Activated CD4-positive, alpha-beta T cell treated with anti-CD3 and anti-CD28 coated beads, Interleukin-10, Interleukin-2, amounts not matched to agents 100 ng/mL and 50 ng/mL, durations not matched to agents 16 hours and 8 hours (primary cell): ENCODE measurements at places on chromosomes 12 and 14.

DNA sequence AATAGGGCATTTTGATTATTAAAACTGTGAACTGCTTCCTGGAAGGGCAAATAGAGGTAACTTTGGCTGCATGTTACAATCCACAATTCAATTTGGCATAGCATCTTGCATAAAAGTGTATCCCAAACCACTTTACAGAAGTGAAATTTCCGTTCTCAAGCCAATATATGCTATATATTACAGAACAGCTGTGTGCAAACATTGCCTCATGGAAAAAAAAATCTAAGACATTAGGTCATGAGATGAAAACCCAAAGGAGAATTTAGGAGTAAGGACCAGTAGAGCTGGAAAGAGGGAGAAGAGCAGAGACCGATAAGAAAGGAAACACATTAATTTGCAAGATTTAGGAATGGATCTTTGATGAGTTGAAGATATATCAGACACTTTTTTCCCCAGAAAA lies 239.2 kb downstream of the PAX9 start:
- DNase-seq, result no peak

GRCh38 chr14:71399057-71399487 lies 491.8 kb downstream of the PCNX1 start:
- peak; percentile 56 for DNase-seq

- no peak for DNase-seq
Measured at GRCh38 chr12:22826026-22826425, 201.1 kb downstream of the ETNK1 start.

GRCh38 chr12:49505672-49506071 lies 33.2 kb upstream of the KCNH3 start:
- no peak for DNase-seq

DNA sequence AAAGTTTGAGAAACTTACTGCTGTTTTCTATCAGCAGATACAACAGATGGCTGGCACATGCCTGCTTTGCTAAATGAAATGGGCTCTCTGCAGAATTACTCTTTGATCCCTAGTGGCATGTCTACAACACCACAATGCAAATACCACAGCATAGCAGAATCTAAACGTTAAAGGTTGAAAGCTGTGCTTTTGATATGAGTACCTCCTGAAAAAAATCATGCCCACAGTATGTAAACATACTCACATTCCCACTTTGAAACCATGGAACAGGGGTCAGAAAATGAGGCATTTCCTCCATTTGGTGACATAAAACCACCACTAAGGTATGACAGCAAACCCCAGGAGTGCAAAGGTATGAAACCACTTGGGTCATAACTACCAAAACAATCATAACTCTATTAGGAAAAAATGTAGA lies 7.5 kb downstream of the WIF1 start:
- DNase-seq, result peak; percentile 27

GRCh38 chr12:53867216-53868012 lies 71.2 kb upstream of the HOXC13 start:
- no peak for DNase-seq
